B cell (primary cell): ENCODE measurements at places on chromosomes 3 and 15. TPM values are rescaled to one million over a fixed set of nuclear protein-coding genes. Genes with fewer than 3 reads are reported as not detected.
A peak's percentile ranks its signal among the peaks of the same experiment; 100 is the strongest.

GRCh38 chr15:74158855-74159650 lies 14.5 kb upstream of the ISLR start:
- no peaks in the 10 kb centered on the region for H3K36me3 ChIP-seq
- no peak for DNase-seq
- no peak overlapping the region for H3K27ac ChIP-seq
- peaks cover 5% of the 10 kb centered on the region for H3K27me3 ChIP-seq
- no peak overlapping the region for H3K4me3 ChIP-seq

DNA sequence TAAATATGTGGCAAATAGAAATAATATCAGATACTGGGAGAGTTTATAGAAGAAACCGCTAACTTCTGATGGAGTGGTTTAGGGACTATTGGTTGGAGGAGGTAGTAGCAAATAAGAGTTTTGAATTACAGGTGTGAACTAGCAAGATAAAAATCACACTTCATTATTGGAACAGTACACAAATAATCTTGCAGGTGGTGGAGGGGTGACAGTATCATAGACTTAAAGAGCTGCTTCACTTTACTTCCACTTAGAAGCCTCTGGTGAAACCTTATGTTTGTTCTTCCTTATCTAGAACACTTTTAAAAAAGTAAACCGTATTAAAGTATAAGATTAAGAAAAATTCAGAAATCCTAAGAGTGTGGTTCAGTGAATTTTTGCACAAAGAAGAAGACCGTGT lies 69.4 kb downstream of the MEF2A start:
- no peaks in the 10 kb centered on the region for H3K27me3 ChIP-seq
- DNase-seq, result no peak
- H3K36me3 ChIP-seq, result no peaks in the 10 kb centered on the region

GRCh38 chr3:5055357-5056110 lies 66.6 kb upstream of the ARL8B start:
- H3K36me3 ChIP-seq, result no peaks in the 10 kb centered on the region
- no peak overlapping the region for H3K4me3 ChIP-seq
- H3K4me1 ChIP-seq, result peaks cover 37% of the 10 kb centered on the region
- peak; percentile 32 for DNase-seq
- H3K27me3 ChIP-seq, result no peaks in the 10 kb centered on the region

The NCEH1 gene
- total RNA-seq, result 7.7 and 8.6 TPM in 2 replicates

The TP53BP1 gene
- 70.5 and 88.4 TPM in 2 replicates for total RNA-seq
